Right cardiac atrium (tissue), 5 donors: ENCODE measurements at places on chromosomes 4 and X. TPM values are rescaled to one million over a fixed set of nuclear protein-coding genes. Genes with fewer than 3 reads are reported as not detected.
A peak's percentile ranks its signal among the peaks of the same experiment; 100 is the strongest.

The PF4V1 gene
- total RNA-seq, result not detected

The TMPRSS11A gene
- total RNA-seq, result not detected

The TCEAL9 gene
- 32.2 TPM for total RNA-seq

The MAP7D3 gene
- total RNA-seq, result 12.6 TPM

The MEPE gene
- total RNA-seq, result not detected

The TMPRSS11B gene
- total RNA-seq, result not detected

- DNase-seq, result peak; percentile 61
Measured at GRCh38 chr4:158496030-158496741, 25.5 kb upstream of the RXFP1 start.

GRCh38 chr4:3476936-3477749, 14.0 kb downstream of the DOK7 start:
- peak; percentile 51 for DNase-seq

- no peak for DNase-seq
Measured at GRCh38 chrX:101287402-101287801, 3.7 kb downstream of the TAF7L start.

- no peak for DNase-seq
Measured at GRCh38 chr4:121658125-121658524, 38.7 kb downstream of the ANXA5 start.

GRCh38 chr4:151417164-151417571, 8.2 kb downstream of the FHIP1A start:
- no peak for DNase-seq

DNA sequence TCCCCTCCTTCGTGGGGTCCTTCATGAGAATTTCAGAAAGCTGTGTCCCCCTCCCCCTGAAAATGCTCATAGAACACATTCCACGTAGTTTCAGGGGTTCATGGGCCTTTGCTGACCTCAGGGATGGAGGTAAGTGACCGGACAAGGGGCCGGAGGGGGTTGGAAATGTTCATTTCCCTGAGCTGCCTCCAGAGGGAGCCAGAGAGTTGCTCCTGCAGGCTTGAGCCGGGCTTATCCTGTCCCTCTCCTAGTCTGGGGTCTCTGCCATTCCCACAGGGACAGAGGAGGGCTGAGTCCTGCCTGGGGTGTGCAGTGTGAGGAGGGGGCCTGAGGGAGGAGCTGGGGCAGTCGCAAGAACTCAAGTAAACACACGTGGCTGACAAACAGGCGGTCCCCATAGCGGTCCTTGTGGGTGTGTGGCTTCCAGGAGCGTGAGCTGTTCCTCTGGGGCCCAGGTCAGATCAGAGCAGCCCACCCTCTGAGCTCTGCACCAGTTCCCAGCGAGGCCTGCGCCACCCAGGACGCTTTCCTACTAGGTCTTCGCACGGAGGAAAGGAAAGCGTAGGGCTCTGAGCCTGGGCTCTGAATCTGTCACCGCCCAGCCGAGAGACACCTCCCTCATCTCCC, 62.5 kb downstream of the WFS1 start:
- peak; percentile 39 for DNase-seq

DNA sequence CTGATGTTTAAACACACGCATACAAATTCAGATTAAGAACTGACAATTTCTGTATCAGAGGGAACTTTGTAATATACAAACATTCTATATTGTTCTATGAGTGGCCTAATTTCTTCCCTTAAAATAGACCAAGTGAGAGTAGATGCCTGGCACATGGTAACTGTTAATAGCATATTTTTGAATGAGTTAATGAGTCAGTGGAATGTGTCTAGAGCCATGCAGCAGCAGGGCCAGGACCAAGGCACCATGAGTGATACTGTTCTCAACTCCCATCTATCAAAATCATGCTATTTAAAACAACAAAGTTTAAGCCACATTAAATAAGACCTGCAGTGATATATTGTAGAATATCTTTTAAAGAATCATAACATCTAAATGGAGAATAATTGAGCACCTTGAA, 98.3 kb downstream of the ARHGAP24 start:
- DNase-seq, result no peak

DNA sequence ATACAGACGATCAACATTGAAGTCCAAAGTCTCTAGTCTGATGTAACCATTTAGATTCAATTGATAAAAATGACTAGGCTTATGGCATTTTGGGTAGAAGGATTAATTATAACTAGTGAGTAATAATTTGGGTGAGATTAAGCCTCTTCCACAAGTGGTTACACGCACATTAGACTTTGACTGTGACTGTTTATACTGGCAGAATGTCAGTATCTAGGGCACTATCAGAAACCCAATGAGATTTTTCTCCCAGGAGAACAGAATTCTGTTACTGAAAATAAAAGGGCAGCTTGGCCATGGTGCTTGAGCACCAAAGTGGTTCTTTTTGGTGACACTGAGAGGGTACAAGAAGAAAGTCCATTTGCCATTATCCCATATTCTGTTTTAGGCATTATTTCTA, 3.3 kb downstream of the PLS3 start:
- no peak for DNase-seq

- DNase-seq, result no peak
Measured at GRCh38 chr4:118141240-118141639, 107.0 kb downstream of the NDST3 start.

DNA sequence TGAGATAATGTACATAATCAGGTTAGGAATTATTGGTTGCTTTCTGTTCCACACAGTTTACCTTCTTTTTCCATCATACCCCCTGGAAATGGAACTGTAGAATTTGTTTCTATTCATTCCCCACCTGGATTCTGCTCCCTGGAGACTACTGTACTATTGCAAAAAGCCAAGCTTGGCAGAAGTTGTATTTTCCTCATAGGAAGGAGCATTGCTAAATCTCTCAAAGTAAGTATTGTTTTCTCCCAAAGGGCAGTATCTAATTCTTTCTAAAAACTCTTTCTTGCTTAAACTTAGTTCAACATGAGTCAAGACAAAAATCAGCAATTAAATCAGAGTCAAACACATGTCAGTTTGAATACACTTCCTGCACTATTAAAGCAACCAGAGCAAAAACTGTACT, 136.2 kb downstream of the CDS1 start:
- no peak for DNase-seq

GRCh38 chrX:154774622-154775021, 12.0 kb downstream of the DKC1 start:
- no peak for DNase-seq

DNA sequence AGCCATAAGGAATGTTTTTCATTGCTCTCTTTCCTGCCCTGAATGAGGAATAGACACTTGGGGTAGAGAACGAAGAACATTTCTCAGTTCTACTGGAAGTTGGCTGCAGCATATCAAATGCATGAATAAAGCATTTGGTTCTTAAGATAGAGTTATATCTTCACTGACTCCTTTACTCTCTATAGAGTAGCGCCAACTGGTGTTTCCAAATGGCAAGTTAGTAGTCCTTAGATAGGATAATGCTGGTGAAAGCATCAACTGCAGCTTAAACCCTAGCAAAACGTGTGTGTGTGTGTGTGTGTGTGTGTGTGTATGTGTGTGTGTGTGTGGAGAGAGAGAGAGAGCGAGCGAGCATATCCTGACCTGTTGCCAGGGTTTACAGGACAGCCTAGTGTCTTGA, 62.2 kb upstream of the FRMPD4 start:
- DNase-seq, result no peak

DNA sequence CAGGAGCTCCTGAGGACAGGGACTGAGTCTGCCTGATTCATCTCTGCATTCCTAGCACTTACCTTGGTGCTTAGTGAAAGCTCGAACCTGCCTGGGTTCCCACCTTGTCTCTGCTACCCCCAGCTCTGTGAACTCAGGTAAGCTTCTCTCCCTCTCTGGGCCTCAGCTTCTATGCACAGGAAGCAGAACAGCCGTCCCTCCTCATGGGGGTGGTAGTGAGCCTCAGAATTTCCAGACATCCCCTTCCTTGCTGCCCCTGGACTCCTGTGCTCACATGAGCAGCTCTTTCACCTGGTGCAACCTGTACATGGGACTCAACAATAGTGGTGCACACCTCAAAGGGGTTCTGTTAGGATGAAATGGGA, 50.8 kb downstream of the HTRA3 start:
- no peak for DNase-seq

GRCh38 chrX:44784241-44784640, 59.6 kb upstream of the DUSP21 start:
- DNase-seq, result no peak

GRCh38 chr4:11201256-11201655, 227.4 kb downstream of the HS3ST1 start:
- no peak for DNase-seq

DNA sequence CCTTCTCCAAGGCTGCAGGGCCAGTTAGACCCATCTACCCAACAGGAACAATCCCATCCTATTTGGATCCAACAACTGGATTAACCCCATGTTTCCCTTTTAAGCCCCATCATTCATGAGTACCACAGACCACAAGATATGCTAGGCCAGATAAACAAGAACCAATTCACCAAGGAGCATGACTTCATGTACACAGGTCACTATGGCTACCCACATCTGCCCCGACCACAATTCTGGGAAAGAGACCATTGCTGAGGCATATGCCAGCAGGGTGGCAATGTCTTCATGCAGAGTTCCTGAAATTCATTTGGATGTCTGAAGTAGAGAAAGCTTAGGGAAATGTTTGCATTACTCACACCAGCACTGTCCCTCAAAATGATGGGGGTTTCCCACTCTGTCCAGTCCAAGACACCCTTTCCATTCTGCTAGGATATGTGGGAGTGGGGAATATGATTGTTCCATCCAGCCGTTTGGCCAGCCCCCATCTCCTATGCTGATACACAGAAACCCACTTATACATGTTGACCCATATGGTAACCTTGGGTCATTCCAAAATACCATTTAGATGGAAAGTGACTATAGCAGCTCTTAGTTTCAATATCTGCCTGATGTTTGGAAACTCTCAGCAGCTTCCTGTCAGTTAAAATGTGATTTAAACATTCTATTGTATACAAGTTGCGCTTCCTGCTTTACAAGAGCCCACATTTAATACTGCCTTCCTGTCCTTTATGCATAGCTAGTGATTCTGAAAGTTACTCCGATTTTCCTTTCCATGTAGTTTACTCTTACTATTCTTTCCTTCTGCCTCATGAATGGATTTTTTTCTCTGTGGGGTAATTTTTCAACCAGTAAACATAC, 129.0 kb downstream of the AMMECR1 start:
- no peak for DNase-seq

DNA sequence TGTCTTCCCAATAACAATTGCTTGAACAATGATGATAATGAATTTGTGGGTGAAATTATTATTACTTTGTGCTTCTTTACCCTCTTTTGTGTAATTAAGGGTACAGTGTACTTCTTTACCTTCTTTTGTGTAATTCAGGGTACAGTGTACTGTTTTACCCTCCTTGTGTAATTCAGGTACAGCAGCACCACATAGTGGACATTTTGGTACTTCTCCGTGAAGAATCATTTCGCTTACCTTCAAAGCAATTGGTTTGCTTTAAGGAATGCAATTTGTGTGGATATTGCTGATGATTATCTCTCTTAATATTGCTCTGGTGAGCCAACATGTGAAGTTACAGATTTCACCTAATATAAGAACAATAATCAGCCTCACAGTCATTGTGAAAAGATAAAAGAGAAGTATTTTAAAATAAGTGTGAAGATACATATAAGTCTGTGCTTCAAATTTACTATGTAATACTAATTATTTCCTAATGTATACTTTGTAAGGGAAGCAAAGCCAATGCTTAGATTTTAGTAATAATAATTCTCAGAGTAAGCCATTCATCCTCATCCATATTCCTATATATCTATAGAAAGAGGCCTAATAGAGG, 27.2 kb upstream of the SEC24B start:
- no peak for DNase-seq
